ENCODE measurements at places on chromosomes 11 and 22. TPM values are rescaled to one million over a fixed set of nuclear protein-coding genes. Genes with fewer than 3 reads are reported as not detected.

The KRTAP5-2 gene
- total RNA-seq, result not detected

The SLC17A6 gene
- total RNA-seq, result 0.16 TPM

- DNase-seq, result peak; percentile 77
These were observed 571 bp downstream of the FAR1 start for GRCh38 chr11:13668957-13669521.

- DNase-seq, result no peak
These were observed 18.3 kb downstream of the ELF5 start for GRCh38 chr11:34495239-34495723.

All from pancreas (tissue), 10 donors.